WERI-Rb-1 (cell line): ENCODE measurements at places on chromosomes 13 and 19.
A peak's percentile ranks its signal among the peaks of the same experiment; 100 is the strongest.

- no peak for DNase-seq
Measured at GRCh38 chr13:110985541-110985940, 70.7 kb upstream of the ANKRD10 start.

DNA sequence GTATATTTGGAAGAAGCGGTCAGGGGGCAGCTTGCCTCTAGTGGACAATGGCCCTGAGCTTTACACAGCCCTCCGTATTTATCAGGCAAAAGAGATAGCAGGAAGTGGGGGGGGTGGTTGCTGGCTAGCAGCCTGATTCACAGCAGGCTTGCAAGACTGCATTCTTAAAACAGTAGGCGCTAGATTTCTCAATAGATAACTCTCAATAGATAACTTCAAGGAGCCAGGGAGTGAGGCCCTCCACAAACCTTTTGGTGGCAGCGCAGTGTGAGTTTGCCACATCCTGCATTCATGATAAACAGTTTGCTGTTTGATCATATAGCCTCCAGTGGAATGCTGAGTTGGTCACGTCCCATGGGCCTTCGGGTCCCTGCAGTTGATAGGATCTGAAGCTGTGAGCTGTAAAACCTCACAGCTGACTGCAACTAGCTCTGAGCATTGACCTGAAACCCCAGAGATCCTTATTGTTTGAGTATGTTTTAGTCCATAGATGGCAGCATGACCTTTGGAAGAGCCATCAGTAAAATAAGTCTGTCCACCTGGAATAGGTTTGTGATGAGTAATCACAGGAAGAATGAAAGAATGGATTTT lies 12.2 kb downstream of the FPR3 start:
- DNase-seq: no peak

DNA sequence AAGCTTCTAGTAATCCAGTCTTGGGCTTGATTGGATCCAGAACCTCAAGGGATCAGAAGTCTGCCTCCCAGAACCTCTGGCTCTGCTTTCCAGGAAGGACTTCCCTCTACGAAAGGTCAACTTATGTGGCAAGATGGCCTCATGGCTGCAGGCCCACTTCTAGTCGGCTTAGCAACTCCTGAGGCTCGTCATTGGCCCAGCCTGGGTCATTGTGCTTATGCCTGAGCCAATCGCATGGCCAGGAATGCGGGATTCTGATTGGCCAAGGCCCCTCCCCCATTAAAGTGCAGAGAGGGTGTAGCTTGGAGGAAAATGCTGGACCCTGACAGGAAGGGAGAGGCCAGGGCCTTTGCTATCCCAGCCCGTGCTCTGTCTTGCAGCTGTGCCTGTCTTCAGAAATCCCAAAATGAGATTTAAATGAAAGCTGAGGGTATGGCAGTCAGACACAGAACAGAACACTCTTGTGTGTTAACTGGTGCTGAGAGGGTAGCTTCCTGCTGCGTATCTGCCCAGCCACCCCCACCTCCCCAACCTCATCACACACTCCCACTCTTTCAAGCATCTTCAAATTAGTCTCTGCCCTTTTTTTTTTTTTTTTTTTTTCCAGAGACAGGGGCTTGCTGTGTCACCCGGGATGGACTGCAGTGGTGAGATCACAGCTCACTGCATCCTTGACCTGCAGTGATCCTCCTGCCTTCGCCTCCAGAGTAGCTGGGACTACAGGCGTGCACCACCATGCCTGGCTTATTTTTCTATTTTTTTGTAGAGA lies 5.5 kb upstream of the CCNE1 start:
- DNase-seq: peak; percentile 64

DNA sequence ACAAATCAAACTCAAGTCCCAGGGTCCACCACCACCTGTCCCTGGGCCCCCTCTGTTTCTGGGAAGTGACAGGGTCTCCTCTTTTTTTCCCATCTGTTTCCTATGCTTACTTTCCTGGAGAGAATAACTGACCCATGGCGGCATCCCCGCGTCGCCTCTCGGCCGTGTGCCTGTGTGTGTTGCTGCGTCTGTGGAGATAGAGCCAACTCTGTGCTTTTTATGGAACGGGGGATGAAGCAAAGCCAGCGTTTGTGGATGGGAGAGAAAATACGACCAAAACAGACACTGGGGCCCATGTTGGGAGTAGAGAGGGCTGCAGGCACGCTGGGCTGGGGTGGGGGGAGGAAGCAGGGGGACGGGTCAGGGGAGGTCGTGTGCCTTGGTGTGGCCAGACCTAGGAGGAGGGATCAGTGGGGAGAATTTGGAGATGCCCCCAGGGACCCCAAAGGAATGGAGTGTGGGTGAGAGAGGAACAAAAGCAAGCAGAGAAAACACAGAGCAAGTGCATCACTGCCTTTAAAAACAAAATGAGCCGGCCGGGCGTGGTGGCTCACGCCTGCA lies 16.6 kb downstream of the PLK5 start:
- DNase-seq: no peak

- no peak for DNase-seq
Measured at GRCh38 chr19:34504809-34505291, 23.3 kb downstream of the WTIP start.
